ENCODE measurements at places on chromosomes 1 and 21.

DNA sequence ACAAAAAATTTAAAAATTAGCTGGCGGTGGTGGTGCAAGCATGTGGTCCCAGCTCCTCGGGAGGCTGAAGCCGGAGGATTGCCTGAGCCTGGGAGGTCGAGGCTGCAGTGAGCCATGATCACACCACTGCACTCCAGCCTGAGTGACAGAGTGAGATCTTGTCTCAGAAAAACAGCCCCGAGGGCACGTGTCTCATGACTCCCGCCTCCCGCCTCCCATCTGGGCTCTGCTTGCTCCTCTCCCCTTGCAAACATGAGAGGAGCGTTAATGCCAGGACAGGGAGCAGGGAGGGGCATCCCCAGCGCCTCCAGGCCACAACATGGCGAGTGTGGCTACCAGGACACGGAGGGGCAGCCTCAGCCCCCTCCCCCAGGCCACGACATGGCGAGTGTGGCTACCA, 28.3 kb downstream of the FAAP20 start:
- no peak for DNase-seq

DNA sequence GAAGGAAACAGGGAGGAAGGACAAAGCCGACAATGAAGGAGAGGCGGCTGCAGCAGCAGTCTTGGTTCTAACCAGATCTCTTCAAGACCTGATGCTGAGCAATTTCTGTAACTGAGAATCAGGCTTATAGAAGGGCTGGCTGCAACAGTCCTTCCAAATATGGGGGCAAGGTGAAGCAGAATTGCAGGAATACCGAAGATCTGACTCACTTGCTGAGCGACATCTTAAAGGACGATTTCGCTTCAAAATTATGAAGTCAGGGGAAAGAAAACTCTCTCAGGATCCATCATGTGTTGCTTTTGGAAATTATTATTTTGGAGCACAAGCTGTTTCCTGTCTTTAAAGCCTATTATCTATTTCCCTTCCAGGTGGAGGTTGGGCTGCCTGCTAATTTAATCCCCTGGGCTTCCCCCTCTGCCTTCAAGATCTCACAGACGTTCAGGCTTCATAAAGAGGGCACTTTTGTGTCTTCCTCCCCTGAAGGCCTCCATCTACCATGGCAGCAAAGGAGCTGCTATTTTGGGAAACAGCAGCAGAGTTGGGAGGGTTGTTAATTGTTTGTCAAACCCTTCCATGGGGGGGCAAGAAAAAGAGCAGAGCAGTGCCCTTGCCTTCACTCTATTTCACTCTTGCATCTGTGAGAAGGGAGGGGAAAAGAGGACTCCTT, 10.8 kb upstream of the IER5 start:
- no peak for DNase-seq

DNA sequence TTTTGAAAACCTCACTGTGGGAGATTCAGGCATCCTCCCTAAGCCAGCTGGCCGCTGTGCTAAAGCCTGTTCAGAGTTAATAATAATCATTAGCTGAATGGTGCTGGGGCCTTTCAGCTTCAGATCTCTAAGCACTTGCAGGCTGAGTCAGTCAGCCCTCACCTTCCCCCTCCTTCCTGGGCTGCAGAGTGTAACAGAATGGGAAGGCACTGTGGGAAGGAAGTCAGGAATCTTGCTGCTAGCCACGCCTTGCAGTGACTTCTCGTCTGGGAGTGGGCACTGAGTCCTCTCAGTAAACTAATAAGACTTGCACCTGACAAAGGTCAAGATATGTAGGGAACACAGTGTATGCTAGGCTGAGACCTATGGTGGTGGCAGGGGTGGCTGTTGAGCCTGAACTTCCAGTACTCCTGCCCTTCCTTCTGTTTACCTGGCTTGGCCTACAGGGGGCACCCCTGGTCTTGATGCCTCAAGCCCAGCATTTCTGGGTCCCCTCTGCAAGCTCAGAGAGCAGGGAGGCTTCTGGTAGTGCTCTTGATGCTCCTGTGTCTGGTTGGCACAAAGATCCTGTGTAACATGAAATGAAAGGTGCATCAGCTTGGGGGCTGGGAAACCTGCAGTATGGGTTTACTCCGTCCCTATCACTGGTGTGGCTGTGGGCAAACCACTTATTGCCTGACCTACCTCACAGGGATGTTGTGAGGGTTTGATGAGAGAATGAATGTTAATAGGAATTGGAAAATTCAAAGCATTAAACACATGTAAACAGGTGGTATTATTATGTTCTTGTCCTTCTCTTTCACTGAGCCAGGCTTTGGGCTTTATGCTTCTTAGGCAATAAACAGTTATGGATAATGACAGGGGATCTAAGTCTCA, 6.0 kb downstream of the CYB561D1 start:
- DNase-seq, result no peak

DNA sequence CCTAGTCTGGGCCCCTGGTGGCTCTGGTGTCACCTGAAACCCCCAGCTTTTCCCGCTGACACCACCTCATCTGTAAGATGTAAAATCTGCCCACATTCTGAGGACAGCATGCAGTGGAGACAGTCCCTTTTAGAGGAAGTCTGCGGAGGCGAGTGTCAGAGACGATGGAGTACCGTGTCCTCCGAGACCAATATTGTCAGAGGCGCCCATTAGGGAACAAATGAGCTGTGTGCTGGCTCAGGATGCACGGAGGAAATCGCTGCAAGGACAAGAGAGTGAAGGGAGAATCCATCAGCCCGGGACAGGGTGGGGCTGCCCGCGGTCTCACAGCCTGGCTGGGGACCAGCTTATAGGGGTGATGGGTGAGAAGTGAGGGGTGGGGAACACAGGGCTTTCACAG, 214.8 kb downstream of the MATN1 start:
- no peak for DNase-seq

GRCh38 chr21:34548781-34549376, 36.9 kb upstream of the KCNE1 start:
- DNase-seq, result no peak

DNA sequence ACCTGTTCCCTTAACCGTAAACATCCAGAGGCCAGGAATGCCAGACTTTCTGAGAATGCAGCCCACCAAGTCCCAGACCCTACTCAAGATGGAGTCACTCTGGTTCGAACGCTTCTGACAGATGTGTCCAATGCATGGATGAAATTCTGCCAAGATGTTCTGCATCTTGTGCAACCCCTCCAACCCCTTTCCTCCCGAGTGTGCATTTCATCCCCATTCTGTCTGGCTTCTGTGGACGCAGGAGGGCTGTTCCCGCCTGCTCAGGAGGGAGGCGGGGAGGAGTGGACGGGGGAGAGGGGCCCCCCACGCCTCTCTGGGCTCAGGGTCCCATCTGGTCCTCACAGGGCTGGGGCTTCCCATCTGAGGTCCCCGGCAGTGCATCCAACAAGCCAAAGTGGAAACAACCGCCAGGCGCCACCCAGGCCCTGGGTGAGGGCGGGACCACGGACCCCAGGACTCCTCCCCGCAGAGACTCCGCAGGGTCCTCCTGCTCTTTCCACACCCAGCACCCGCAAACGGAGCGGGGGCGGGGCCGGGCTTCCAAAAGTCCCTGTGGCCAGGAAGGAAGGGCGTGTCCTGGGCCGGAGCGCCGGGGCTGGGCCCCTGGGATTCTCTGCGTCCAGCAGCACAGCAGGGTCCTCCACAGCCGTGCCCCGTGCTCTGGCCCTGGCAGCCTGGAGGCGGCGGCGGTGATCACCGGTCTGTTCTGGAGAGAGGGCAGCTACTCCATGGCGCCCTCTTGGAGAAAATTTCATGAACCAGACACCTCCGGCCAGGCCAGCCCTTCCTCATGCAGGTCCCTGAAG, 27.8 kb upstream of the SUMO3 start:
- peak; percentile 64 for DNase-seq

- DNase-seq, result no peak
Observed at GRCh38 chr1:234512451-234512861, 33.5 kb upstream of the TARBP1 start.

DNA sequence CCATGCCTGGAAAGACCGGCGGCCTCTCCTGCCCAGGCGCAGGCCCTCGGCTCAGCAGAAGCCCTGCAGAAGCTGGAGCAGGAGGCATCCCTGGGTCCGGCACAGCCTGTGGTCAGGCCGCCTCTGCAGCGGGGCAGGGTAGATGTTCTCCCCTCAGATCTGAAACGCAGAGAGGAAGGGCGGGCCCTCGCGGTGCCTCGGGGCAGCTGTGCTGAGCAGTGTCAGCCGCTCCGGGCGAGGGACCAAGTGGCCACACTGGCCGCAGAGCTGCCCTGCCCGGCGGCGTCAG, 175.3 kb upstream of the ARHGEF16 start:
- DNase-seq, result no peak

DNA sequence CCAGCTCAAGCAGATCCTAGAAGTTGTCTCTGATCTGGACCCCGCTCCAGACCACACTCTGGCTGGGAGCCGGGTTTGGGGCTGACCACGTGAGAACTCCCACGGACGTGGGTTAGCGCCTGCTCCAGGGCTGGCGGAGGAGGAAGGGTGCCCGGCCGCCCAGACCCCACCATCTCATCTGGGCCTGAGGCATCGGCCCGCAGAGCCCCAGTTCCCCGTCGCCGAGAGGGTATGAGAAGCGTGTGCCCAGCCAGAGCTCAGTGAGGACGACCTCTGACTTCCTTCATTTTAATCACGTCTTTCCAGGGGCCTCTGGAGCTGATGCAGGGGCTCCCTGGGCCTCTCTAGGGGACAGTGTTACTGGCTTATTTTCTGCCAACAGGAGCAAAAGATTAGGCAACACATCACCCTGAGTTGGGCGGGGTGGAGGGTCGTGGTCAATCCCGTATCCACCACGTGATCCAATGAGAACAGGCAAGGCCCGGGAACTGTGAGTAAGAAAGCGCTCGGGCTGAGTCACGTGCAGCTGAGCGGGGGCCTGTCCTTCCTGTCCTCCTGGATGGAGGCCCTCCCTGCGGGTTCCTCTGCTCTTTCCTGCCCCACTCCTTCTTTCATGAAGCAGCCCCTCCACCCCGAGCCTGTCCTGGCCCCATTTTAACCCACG, 81.1 kb downstream of the SIK1 start:
- no peak for DNase-seq

DNA sequence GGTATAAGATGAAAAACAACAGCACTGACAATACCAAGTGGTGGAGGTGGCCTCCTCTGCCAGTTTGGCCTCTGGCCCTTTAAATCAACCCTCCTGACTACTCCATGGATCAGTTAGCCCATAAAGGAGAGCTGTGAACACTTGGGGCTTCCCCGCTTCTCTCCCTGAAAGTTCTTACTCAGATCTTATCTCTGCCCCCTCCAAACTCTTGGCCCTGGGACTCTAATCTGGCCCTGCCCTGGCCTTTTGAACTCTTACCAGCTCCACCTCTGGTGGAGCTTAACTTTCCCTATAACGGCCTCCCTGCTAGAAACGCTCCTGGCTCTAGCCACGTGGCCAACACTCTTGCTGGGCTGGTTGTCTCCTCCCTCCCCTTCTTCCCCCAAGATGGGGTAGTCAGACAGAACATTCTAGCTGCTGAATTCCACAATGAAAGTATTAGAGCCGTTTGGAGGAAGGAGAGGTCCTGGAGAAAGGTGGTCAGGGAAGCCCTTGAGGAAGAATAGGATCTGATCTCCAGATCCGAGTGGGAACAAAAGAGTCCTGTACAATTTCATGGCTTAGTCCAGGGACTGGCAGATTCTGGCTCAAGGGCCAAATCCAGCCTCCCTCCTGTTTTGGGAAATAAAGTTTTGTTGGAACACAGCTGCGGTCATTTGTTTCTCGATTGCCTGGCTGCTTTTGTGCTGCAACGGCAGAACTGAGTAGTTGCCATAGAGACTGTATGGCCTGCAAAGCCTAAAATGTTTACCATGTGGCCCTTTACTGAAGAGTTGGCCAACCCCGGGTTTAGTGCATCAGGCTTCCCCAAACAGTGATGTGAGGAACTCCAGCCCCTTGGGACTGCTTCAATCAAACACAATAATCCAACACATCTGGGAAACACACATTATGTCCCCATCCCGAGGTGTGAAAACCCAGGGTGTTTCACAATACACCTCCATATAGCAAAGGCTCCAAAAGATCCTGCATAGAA, 9.5 kb upstream of the PIGR start:
- no peak for DNase-seq

GRCh38 chr21:41246808-41247207, 69.8 kb upstream of the FAM3B start:
- no peak for DNase-seq

GRCh38 chr1:223057569-223058093, 85.4 kb downstream of the TLR5 start:
- no peak for DNase-seq

DNA sequence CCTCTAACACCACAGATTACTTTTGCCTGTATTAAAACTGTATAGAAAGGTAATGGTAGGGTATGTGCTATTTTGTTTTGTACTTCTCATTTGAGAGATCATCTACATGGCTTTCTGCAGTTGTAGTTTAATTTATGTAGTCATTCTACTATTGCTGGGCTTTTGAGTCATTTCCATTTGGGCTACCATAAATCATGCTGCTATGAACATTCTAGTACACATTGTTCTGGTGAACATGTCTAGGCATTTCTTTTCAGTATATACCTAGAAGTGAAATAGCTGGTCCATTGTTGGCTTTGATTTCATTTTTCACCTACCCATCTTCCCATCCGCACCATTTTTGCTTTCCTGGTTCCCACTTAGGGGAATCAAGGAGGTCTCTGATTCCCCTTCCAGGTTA, 18.7 kb downstream of the EDN2 start:
- no peak for DNase-seq

DNA sequence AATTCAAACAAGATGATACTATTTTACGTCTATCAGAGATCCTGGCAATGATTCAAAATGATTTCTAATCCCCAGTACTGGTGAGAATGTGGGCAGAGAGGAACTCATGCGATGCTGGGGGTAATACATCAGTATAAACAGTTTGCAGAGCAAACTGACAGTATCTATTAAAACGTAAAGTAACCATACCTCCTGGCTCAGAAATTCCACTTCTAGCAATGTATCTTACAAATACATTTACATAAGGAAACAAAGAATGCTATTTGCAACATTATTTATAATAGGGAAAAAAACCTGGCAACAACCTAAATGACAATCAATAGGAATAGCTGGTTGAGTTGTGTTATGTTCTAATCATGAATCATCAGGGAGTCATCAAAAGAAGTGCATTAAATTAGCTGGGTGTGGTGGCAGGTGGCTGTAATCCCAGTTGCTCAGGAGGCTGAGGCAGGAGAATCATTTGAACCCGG, 15.9 kb downstream of the RCAN1 start:
- peak; percentile 74 for DNase-seq

- DNase-seq, result no peak
Observed at GRCh38 chr1:193448682-193449461, 262.5 kb upstream of the B3GALT2 start.

DNA sequence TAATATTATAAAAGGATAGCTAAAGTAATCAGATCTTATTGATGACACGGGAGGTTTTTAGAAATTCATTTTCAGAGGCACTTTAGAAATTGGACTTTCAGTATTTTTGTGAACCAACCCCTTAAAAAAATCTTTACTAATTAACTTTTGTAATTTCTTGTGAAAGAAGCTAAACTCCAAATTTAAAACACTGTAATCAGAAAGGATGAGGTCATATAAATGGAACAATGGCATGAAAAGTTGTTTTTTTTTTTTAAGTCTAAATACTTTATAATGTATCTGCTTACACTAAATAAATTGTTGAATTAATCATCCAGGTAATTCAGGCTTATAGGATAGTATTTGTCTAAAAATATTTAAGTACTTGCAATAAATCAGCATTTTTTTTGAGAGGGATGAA, 9.0 kb downstream of the ZBTB18 start:
- DNase-seq, result no peak

All from NCI-H345 (cell line).